ENCODE measurements at places on chromosomes 12 and 14.

GRCh38 chr12:80299976-80300375, 144.1 kb upstream of the PTPRQ start:
- DNase-seq: no peak

- no peak for DNase-seq
Observed at GRCh38 chr14:75548544-75548943, 26.3 kb downstream of the BATF start.

DNA sequence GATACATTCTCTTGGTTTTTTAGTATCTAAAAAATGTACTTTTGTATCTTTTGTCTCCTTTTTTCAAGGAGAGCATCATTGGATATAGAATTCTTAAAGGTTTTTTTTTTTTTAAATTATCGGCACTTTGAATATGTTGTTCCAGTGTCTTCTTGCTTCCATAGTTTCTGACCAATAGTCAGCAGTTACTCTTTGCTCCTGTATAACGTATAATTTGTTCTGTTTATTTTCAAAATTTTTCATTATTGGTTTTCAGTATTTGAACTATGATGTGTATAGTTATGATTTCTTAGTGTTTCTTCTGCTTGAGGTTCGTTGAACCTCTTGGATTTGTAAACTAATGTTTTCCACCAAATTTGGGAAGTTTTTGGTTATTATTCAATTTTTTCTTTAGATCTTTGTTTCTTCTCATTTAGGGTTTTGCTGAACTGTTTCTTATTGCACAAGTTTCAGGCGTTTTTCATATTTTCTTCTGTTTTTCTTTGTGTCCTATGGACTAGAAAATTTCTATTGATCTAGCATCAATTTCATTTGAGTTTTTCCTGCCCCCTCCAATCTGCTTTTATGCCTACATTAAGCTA, 93.9 kb downstream of the PLBD1 start:
- DNase-seq: no peak

DNA sequence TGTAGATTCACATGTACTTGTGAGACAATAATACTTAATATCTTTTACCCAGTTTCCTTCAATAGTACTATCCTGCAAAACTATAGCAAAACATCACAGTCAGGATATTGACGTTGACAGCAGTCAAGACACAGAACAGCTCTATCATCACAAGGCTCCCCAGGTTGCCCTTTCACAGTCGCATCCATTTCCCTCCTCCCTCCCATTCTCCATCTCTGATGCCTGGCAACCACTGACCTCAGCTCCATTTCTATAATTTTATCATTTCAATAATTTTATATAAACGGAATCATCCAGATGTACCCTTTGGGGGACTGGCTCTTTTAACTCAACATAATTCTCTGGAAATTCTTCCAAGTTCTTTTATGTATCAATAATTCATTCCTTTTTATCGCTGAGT, 81.5 kb downstream of the PLXNC1 start:
- no peak for DNase-seq

DNA sequence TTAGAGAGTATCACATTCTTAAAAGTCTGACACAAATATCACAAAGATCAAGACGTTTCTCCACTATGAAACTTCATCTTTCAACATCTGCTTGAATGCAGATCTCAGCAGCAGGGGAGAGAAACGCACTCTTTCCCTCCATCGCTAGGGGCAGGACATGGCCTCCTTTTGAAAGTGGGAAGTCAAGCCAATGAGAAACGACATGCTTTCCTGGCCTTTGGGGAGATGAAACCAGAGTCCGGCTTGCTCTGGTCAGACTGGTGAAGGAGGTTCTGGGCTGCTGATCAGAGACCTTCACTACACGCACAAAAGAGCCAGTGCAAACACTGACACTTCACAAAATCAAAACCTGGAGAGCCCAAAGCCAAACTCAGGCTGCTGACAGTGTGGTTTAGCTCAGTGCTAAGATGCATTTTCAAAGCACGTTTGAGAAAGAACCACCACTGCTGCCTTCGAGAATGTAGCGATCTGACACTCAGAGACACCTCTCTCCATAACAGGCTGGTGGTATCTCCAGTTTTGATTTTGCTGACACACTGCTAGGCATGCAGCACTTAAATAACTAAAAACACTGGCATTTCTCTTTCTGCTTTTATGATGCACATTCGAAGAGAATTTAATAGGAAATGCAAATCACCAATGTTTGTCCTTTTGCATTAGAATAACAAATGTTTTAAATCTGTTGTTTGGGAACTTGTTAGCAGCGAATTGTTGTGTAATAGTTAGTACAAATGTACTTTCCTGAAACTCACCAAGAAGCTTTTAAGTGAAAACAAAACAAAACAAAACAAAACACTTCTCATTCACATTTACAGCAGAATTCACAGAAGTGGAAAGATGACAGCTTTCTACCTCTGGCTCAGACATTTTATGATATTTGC, 93.9 kb upstream of the OVCH1 start:
- DNase-seq: no peak

DNA sequence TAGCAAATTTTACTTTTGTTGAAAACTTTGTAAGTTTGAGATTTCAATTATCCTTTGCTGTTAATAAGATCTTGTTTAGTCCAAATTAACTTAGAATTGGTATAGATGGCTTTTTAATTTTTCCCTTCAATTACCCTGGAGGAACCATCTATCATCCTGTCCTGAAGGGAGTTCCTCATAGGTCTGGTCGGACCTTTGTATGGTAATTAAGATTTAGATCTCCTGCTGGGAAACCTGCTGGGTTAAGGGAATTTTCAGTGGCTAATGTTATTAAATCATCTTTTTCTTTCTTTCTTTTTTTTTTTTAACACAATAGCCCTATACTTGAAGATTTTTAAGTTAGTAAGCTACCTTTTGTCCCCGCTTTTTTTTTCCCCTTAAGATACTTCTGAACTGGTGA, 63.0 kb upstream of the PRMT8 start:
- DNase-seq: no peak

- DNase-seq: no peak
Observed at GRCh38 chr12:4943067-4943937, 33.6 kb downstream of the KCNA1 start.

GRCh38 chr14:104685216-104685997, 4.0 kb upstream of the INF2 start:
- DNase-seq: no peak

DNA sequence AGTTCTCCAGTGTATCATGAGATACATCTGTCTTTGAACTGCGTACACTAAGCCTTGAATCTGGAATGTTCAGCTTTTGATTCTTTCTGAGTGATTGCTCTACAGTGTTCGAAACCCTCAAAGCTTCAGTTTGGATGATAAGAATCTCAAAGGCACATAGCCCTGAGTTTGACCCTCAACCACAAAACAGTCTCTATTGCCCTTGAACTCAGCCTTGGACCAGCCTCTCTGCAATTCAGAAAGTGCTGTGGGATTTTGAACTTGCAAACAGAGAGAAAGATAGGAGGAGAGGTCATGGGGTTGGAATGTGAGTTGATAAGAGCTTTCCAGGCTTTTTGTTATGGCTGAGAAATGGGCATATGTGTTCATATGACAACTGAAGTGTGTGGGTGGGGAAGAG, 100.3 kb downstream of the MYRFL start:
- DNase-seq: no peak

DNA sequence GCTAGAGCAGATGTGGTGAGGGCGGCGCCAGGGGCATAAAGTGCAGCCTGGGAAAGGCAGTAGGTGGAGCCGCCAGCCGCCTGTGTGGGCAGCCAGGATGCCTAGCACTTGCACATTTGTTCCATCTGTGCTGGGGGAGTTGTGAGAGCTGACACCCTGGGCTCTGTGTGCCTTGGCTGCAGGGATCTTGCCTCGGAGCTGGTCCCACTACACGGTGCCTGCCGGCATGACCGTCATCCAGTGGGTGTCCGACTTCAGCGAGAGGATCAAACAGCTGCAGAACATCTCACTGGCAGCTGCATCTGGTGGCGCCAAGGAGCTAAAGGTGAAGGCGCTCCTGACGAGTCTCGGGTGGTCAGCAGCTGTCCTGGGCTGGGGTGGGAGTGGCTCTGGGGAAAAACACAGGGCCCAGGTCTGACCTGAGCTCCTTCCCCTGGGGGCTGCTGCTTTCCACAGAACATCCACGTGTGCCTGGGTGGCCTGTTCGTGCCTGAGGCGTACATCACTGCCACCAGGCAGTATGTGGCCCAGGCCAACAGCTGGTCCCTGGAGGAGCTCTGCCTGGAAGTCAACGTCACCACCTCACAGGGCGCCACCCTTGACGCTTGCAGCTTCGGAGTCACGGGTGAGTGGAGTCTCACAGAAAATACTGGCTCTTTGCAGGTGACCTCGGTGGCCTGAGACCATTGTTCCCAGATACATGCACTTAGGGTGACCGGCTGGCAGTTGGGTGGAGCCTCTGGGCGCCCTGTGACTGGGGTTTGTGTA, 37.4 kb downstream of the HSP90AA1 start:
- DNase-seq: no peak

GRCh38 chr12:113030875-113031525, 25.5 kb upstream of the DTX1 start:
- DNase-seq: peak; percentile 70

GRCh38 chr12:67506739-67507138, 141.8 kb upstream of the DYRK2 start:
- DNase-seq: no peak
